ENCODE measurements at places on chromosomes 7 and 10.

- no peak for DNase-seq
These were observed 515.3 kb downstream of the AUTS2 start for GRCh38 chr7:70113536-70113935.

GRCh38 chr7:127986581-127987521 is 44.4 kb downstream of the LRRC4 start:
- no peak for DNase-seq

GRCh38 chr10:124245806-124246440 is 152.5 kb upstream of the CHST15 start:
- DNase-seq: no peak

DNA sequence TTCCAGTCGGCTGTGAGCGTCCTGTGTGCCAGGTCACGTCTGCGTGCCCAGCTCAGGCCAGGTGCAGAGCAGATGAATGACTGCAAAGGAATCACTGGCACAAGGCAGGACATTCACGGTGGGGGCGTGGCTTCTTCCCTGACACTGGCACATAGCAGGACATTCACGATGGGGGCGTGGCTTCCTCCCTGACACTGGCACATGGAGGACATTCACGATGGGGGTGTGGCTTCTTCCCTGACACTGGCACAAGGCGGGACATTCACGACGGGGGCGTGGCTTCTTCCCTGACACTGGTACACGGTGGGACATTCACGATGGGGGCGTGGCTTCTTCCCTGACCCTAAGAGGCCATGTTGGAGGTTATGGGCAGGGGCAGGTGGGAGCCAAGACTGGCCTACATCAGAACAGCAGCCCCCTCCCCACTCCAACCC is 64.3 kb downstream of the MYL10 start:
- DNase-seq: no peak

GRCh38 chr7:4132221-4132620 is 549.9 kb upstream of the FOXK1 start:
- no peak for DNase-seq

DNA sequence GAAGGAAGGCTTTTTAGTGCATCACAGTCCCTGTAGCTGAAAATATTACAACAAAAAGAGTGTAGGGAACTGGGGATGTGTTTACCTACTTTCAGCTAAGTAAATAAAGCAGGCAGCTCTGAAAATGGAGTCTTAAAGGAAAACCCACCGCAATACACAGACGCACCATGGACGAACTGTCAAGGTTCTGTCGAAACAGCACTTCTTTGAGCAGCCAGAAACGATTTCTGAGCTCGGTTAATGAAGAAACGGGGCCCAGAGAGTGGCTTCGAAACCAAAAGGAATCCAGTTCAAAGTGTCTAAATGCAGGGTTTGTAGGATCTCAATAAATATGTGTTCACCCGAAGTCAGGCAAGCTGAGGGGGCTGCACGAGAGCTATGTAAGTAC is 275.4 kb upstream of the NEBL start:
- DNase-seq: no peak

DNA sequence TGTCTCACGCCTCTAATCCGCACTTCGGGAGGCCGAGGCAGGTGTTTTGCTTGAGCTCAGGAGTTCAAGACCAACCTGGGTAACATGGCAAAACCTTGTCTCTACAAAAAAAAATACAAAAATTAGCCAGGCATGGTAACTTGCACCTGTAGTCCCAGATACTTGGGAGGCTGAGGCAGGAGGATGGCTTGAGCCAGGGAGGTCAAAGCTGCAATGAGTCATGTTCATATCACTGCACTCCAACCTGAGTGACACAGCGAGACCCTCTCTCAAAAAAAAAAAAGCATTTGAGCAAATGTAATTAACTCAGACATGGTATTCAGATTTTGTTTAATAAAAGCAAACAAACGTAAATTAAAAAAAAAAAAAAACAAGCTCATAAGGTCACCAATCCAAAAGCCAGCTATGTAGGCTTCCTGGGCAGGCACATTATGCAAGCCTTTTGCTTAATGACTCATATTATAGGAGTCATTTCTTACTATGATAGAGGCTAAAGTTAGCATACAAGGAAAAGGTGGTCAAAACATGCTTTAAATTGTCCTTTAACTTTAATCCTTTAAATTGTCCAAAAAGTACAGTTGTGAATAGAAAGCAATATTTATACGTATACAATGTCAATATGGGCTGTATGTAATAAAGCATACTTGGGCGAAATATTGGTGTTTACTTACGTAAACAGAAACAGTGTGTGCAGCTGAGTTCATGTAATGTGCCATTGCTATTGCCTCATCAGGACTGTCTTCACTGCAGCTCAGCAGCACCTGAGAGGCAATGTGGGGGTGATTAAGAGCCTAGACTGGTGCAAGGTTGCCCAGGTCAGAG is 13.0 kb downstream of the AKR1D1 start:
- peak; percentile 47 for DNase-seq

GRCh38 chr7:20865684-20866083 is 79.0 kb upstream of the SP8 start:
- DNase-seq: no peak

GRCh38 chr7:36305648-36306047 is 84.0 kb upstream of the ANLN start:
- no peak for DNase-seq

- no peak for DNase-seq
These were observed 14.8 kb downstream of the COBL start for GRCh38 chr7:51301806-51302205.

- DNase-seq: no peak
These were observed 69.2 kb downstream of the LYZL1 start for GRCh38 chr10:29358010-29358616.

DNA sequence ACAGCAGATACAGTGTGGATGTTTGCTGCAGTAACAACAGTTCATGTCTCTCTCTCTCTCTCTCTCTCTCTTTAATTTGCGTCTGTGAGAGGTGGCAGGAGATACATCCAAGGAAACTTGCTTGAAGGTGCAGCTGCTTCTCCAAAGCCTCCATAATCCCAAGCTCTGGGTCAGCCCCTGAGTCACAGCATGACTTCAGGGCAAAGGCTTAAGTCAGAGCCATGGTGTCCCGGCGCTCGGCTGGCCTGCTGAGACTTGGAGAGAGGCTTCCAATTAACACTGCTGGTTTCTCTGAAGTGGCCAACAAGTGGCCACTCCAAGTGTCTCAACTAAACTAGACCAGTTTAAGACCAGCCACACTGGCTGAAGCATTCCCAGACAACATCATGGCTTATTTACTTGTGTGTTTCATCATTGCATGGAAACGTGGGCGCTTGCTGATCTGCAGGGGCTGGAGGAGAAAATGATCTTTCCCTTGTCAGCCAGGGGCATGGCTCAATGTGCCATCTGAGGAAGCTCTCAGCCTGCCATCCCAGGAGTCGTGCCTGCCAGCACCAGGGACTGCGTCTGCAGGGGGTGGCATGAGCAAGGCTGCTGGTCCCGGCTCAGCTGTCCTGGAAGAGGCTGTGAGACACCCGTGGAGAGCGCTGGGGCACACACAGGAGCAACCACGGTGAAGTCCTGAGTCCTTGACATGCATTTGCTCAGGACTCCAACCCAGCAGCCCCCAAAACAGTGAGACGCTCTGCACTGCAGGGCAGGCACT is 254.2 kb downstream of the COBL start:
- no peak for DNase-seq

DNA sequence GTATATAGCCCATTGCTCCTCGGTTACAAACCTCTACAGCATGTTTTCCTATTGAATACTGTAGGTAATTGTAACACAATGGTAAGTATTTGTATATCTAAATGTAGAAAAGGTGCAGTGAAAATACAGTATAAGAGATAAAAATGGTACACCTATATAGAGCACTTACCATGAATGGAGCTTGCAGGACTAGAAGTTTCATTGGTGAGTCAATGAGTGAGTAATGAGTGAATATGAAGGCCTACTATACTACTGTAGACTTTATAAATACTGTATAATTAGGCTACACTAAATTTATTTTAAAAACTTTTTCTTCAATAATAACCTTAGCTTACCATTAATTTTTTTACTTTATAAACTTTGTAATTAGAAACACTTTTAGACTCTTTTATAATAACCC is 239.7 kb downstream of the CDK14 start:
- DNase-seq: no peak

GRCh38 chr10:13788711-13789447 is 202.1 kb downstream of the PRPF18 start:
- DNase-seq: peak; percentile 65

- DNase-seq: no peak
These were observed 26.7 kb upstream of the TARP start for GRCh38 chr7:38300175-38300574.

DNA sequence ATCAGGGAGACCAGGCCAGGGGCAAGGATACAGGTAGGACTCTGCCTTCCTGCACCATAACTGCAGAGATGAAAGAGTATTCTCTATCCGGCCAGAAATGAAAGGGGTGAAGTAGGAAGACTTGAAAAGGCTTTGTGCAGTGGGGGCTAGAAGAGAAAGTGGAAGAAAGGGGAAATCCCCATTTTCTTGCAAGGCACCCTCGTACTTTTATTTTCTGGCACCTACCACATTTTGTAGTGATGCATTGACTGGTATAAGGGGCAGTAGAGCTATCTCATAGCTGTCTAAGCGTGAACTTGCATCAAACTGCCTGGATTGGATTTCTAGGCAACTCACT is 752 bp upstream of the CAMK2G start:
- no peak for DNase-seq

GRCh38 chr10:114206902-114207301 is 27.7 kb downstream of the TDRD1 start:
- DNase-seq: no peak

GRCh38 chr7:16205466-16205865 is 215.9 kb downstream of the CRPPA start:
- peak; percentile 6 for DNase-seq

DNA sequence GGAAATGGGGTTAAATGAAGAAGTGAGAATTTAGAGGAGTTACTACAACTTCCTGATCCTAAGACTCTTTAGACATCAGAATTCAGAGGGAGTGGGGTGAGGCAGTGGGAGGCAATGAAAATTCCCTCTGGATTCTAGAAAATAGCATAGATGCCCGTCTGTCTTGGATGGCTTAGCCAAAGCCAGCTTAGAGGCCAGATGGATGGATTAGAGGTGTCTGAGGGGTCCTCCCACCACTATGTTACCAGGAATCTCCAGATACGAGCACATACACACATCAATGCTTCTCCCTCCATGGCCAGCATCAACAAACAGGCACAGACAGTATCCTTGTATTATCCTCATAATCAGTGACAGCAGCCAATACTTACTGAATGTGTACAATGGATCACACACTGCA is 418.1 kb downstream of the PLXNA4 start:
- DNase-seq: no peak

- no peak for DNase-seq
These were observed 152.9 kb downstream of the C1GALT1 start for GRCh38 chr7:7335215-7335614.

DNA sequence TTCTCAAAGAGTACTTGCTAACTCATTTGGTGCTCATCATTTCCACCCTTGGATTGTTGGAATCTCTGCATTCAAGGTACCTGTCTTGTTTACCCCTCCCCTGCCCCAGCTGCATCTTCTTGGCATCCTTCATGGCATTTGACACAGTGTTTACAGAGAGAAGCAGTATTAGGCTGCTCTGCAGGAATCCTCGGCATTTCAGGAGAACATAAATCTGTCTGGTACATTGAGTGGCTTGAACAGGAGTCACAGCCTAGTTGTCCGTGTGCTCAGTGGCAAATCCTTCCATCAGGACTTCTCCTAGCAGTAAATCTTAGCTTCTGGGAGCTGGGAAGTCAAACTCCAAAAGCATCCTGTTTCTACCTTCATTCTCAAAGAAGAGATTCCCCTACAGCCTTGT is 136.8 kb upstream of the YAE1 start:
- DNase-seq: no peak

DNA sequence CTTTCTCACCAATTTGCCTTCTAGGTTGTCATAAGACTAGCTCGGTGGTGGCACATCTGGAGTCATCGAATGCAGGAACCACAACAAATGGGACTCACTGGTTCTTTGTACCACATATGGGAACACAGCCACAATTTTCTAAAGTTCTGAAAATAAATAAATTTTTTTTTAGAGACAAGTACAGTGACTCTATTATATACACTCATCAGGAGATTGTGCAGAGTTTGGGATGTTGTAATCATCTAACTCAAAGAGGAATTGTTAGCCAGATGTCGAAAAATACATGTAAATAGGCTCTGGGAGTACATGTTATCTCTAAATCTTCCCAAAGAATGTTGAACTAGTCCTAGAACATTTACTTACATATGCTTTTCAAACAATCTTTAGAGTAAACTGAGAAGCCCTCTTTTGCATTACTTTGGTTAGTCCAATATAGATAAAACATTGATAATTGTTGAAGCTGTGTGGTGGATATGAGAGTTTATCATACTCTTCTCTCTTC is 19.6 kb upstream of the SEPTIN7 start:
- peak; percentile 84 for DNase-seq

DNA sequence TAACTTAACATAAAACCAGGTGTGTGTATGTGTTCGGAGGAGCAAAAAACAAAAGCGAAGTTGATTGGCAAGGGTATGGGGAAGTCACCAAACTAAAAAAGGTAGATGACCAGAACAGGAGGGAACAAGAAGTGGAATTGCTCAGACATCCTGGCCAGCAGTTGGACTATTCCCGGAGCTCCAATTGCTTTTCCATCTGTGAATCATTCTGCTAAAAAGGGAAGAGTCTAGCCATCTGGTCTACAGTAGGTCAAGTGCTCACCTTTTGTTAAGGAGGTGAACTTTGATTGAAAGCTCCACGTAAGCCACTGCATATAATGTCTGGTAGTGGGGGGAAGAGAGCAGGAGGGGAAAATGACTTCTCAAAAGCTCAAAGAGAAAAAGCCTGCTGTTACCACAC is 50.0 kb upstream of the BET1 start:
- DNase-seq: no peak

DNA sequence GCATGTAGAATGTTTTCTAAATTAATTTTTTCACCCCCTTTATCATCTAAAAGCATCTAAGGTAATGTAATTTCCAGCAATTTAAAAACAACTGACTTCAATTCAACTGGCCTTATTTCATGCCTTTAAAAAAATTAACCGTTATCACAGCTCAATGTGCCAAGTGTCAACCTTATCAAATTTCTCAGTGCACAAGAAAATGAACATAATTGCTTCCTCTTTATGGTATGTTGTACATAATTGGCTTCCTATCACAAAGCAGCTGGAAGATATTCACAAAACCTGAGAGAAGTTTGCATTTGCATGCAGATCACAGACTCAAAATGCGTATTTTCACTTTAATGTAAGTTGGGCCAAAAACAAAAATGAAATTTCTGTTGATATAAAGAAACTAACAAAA is 966.4 kb downstream of the GRM8 start:
- DNase-seq: no peak

GRCh38 chr7:135508883-135509588 is 866 bp downstream of the CNOT4 start:
- peak; percentile 40 for DNase-seq

DNA sequence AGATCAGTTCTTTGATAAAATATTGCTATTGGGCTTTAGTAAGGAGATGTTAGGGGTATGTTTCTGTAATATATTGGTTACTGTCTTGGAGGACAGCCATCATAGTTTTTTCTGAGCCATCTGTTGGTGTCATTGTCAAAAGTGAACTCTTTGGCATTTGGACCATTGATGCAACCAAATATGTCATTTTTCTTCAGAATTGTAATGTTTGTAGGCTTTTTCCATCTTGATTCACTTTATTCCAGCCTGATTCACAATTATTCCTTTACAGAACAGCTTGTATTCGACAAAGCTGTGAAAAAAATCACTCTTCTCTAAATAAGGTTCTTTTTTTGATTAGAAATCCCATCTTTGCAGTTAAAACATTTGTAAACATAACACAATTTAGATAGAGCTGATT is 37.4 kb downstream of the SMNDC1 start:
- no peak for DNase-seq

GRCh38 chr7:16815001-16815400 is 10.2 kb upstream of the AGR2 start:
- DNase-seq: no peak

GRCh38 chr10:97861097-97861750 is 11.6 kb downstream of the GOLGA7B start:
- DNase-seq: peak; percentile 53

All from iris pigment epithelial cell (primary cell).